Progenitor cell of endocrine pancreas (in vitro differentiated cells): ENCODE measurements at places on chromosomes 2 and 18. TPM values are rescaled to one million over a fixed set of nuclear protein-coding genes. Genes with fewer than 3 reads are reported as not detected.

- peak; percentile 23 for DNase-seq
- peaks cover 18% of the 10 kb centered on the region for H3K4me1 ChIP-seq
- H3K27me3 ChIP-seq, result peaks cover 3% of the 10 kb centered on the region
- H3K27ac ChIP-seq, result peak overlapping the region; percentile 97
- H3K4me3 ChIP-seq, result peak overlapping the region; percentile 83
These were observed 97.2 kb downstream of the INSIG2 start for GRCh38 chr2:118185210-118186109.

UGT1A8 gene
- total RNA-seq, result not detected in 2 replicates

DNA sequence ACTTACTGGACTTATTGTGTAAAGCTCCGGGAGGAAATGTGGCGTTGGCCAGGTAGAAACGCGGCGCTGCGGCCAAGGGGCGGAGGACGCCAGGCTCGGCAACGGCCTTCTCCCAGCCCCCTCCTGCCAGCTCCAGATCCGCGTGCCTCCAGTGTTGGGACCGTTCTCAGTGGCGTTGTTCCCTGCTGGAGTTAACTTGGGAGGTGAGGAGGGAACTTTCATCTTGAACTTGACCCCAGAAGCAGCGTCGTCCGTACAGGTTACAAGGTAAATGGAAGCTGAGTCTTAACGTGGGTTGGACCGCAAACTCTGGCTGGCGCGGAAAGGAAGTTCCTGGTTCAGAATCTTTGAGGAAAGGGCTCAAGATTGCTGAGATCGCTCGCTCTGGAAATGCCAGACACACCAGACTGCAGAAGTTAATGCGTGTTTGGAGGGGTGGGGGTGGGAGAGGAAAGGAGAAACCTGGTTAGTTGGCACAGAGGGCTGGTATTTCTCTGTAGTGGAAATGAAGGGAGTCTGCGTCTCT lies 1.3 kb downstream of the TANC1 start:
- H3K36me3 ChIP-seq, result peaks cover 3% of the 10 kb centered on the region
- H3K4me3 ChIP-seq, result peak overlapping the region; percentile 94
- DNase-seq, result peak; percentile 39
- peaks cover 46% of the 10 kb centered on the region for H3K4me1 ChIP-seq

RPRM gene
- 2.4 and 3.1 TPM in 2 replicates for total RNA-seq
